ENCODE measurements at places on chromosomes 6 and 20.

DNA sequence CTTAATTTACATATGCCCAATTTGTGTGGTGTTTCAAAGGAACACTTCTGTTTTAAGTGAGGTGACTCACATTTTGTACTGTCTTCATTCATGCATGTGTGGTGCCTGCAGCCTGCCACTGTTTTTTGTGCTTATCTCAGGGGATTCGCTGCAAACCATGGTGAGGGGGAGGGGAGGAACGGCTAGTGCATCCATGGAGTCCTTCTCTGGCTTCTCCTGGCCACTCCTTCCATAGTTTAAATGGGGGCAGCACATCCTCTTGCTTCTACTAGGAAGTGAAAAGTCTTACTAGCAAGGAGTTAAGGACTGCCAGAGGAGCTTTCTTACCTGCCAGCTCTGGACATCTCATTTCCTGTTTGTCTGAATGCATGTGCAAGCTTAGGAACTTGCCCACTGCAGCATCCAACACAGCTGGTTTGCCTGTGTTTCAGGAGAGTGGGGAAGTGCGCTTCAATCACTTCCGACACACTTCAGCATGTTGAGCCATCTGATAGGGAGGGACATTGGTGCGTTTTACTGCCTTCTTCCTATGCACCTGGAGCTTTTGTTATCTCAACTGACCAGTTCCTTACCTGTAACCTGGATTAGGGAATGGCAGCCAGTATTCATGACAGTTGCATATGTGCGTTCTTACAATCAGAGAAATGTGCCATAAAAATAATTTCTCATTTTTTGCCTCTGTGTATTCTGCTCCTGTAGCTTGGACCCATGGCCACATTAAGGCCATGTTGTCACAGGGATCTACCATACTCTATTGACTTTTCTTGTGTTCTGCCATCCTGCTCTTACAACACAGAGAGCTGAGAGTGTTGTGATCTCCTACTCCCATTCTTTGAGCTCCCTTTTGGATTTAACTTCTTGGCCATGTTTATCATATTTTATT, 211.3 kb downstream of the ARID1B start:
- DNase-seq = no peak

DNA sequence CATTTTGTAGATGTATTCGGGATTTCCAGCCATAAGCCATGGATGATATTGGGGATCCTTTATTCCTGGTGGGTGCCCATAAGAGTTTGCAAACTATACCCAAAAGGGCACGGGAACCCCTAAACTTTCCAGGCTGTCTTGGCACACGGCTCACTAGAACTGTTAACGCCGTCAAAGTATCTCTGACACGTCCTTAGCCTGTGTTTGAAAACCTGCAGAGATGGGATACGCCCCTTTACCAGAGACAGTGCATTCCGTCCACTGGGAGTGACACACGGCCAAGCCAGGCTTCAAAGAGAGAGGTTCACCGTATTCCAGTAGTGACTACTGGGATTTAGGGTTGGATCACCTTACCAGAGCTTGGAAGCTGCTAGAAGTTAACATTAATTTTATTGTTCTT, 95.0 kb downstream of the THBS2 start:
- no peak for DNase-seq

DNA sequence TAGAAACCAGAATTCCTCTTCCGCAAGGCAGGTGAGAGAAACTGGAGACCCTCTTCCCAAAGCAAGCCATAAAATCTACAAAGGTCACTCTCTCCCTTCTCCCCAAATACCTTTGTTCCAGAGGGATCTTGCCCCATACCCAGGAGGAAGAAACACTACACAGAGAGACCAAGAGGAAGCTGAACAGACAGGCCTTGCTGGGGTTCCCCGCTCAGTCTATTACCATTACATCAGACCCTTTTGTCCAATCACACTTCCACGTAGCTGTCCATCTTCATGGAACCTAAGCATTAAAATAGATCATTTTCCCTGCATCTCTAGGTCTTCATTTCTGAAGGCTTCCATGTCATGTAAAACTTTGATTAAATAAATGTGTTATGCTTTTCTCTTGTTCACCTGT, 32.1 kb downstream of the METTL24 start:
- DNase-seq = no peak

DNA sequence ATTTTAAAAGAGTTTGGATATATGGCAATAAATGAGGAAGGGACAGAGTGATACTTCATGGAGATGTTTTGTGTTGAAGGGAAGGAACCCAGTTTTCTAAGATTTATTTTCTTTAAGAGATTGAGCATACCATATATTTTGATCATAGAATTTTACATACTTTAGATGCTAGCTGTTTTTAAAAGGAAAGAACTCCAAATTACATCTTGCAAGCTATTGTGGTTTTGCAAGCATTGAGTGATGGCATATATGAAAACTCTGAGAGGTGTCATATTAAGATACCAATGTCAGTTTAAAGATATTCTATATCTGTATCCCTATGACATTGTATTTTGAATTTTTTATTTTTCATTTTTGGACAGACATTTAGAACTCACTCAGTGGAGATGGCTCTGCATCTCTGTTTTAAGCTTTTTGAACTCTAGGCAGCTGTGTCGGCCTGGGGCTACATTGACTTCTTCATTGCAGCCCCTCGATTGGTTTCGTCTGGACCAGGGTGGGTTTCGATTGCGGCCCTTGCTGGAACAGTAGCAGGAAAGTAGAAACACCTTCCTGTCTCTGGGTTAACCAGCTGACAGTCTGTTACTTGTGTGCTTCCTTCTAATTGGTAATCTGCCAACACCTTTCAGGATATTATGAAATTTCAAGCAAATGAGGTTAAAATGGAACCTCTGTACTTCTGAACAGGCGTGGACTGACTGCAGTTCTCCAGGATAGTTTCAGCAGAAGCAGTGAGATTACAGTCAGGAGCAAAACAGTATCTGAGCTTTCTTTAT, 14.0 kb downstream of the IGF2R start:
- DNase-seq = no peak

DNA sequence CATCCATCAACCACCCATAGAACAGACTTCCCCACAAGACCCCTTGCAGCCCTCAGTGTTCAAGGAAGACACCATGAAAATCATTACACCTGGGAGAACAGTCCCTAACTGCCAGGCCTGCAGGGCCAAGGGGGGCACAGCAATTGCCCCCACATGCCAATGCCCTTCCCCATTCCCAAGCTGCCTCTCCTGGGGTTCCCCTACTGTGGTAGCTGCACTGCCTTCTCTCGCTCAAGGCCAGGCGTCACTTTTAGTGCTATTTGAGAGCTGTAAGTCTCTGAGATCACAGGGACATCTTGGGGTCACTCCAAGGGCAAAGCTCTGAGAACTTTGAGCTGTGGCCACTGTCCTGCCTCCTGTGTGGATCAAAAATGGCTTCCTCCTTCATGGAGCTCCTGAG, 6.0 kb upstream of the ACSS1 start:
- DNase-seq = no peak

GRCh38 chr6:101222007-101222406, 171.5 kb upstream of the GRIK2 start:
- DNase-seq = no peak

- no peak for DNase-seq
These were observed 95.6 kb downstream of the UST start for GRCh38 chr6:148842296-148843019.

GRCh38 chr20:49969946-49970345, 12.8 kb upstream of the SNAI1 start:
- no peak for DNase-seq

DNA sequence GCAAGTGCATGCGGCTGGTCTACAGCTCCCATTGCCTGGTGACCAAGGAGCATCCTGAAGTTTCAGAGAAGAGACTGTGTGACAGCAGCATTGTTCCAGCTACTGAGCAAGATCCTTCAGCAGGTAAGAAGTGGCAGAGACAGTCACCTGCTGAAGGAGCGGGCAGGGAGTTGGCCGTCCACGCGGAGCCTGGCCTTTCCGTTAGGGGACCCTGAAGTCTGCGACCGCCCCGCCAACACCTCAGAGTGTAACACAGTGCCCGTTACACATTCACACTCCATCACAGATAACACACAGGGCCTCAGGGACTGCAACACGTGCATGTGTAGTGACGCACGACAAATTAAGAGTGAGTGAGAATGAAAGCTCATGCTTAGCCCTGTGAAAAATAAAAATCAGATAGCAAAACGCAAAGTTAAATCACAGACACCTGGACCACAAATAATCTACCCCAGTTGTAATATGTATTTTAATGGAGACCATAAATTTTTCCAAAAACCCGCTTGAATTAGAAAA, 94.2 kb downstream of the IRF4 start:
- DNase-seq = no peak

- DNase-seq = no peak
These were observed 129.0 kb downstream of the JPH2 start for GRCh38 chr20:44057698-44058675.

GRCh38 chr20:22070610-22071058, 365.2 kb downstream of the PAX1 start:
- DNase-seq = no peak

- no peak for DNase-seq
These were observed 7.2 kb upstream of the CHMP4B start for GRCh38 chr20:33803921-33804337.

- DNase-seq = no peak
These were observed 299.0 kb upstream of the STXBP5 start for GRCh38 chr6:146905181-146905704.

DNA sequence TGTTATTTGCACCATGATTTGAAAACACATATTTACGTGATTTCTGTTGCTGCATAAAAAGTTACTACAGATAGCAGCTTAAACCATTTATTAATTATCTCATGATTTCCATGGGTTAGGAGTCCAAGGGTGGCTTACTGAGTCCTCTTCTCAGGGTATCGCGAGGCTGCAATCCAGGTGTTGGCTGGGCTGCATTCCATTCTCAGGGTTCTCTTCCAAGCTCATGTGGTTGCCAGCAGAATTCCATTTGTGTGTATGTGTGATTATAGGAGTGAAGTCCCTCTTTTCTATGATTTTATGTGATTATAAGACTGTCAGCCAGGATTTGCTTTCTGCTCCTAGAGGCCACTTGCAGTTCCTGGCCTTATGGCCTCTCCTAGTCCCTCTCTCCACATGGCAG, 135.1 kb downstream of the FAM83B start:
- DNase-seq = no peak

GRCh38 chr20:48350313-48350988, 477.3 kb downstream of the PREX1 start:
- no peak for DNase-seq

DNA sequence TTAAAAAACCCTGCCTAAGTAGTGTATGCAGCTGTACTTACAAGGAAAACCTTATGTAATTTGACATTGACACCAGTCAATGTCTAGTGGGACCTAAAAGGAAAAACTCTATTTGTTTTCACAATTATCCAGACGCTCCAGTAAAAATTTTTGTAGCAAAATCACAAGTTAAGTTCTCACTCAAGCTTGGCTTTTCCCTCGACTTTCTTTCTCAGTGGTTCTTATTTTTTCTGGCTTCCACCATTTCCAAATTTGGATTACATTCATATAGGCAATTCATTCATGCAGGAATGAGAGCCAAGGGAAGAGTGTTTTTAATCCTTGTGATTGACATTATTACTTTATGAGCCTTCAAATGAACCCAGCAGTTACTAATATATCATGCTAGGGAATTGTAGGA, 66.0 kb upstream of the ADGRG6 start:
- no peak for DNase-seq

GRCh38 chr20:46647469-46647868, 3.8 kb downstream of the SLC13A3 start:
- no peak for DNase-seq

GRCh38 chr6:52568320-52568719, 8.5 kb downstream of the TRAM2 start:
- DNase-seq = no peak

GRCh38 chr6:162907876-162908481, 180.2 kb downstream of the PACRG start:
- DNase-seq = no peak

DNA sequence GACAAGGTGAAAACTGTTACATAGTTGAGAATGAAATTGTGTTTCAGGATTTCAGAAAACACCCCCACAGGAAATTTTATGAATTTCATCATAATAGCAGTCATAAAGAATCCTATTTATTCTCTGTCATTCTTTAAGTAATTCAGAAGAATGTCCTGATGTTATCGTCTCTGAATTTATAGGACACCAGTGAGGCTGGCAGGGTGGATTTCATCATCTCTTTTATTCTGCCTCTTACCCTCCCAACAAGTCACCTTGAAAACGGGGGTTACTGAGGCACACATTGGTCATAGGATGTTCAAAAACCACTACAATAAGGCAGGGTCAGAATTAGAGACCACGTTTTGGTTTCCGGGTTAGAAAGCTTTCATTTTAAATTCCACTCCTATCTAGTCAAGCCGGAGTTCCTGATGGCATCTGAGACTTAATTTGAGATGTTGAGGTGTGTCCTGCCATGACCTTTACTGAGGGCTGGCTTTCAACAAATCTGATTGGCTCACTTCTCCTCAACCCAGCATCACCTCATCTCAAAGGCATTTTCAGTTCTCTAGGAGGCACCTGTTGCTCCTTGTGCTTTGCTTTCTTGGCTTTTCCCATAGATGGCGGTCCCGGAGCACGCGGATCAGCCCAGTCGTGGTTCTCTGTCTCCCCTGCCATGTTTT, 230.6 kb upstream of the SUPT3H start:
- no peak for DNase-seq

DNA sequence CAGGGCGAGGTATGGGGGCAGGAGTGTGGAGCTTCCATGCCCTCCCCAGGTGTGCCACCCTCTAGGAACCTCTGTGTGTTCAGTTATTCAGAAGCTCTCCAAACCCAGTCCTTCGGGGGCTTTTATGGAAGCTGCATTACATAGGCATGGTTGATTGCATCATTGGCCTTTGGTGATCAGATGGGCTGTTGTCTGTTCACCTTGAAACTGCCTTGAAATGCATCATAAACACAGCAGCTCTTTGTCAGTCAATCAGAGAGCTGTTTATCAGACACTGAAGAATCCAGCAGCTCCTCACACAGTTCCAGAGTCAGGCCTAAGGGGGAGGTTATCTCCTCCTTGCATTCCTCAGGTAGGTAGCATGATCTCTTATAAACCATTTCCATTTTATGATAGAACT, 62.4 kb downstream of the E2F3 start:
- no peak for DNase-seq

- DNase-seq = no peak
These were observed 32.4 kb downstream of the TRAF3IP2 start for GRCh38 chr6:111573131-111573883.

DNA sequence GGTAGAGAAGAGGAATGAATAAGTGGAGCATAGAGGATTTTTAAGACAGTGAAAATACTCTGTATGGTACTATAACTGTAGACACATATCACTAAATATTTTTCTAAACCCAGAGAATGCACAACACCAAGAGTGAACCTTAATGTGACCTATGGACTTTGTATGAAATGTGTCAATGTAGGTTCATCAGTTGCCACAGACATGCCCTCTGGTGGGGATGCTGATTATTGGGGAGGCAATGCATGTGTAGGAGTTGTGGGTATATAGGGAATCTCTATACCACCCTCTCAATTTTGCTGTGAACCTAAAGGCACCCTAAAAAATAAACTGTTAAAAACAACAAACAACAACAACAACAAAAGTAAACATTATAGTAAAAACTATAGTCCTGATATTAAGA, 293.7 kb downstream of the RNF144B start:
- no peak for DNase-seq
